Left ventricle myocardium inferior (tissue), 1 donor: ENCODE measurements at places on chromosomes 7 and 10. TPM values are rescaled to one million over a fixed set of nuclear protein-coding genes. Genes with fewer than 3 reads are reported as not detected.

DNA sequence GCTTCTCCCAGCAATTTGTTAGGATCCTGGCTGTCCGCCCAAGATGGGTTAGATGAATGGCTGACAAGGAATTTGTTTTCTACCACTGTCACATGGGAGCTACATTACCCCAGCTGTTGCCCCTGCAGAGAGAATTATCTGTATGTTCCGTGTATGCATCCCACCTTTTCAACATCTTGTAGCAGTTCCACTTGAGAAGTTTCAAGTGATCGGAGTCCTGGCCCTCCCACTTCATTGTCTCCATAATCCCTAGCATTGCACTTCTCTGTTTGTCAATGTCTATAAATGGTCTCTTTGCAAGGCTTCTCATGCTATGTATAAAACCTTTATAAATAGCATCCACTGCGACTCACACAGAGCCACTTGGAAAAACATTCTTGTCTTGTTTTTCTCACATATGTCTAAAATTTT, 972.5 kb downstream of the CNTNAP2 start:
- no peak for DNase-seq

- DNase-seq = peak; percentile 28
These were observed 351.6 kb upstream of the ZMIZ1 start for GRCh38 chr10:78717200-78717599.

GRCh38 chr10:101214446-101215396, 14.5 kb downstream of the LBX1 start:
- DNase-seq = peak; percentile 59

DNA sequence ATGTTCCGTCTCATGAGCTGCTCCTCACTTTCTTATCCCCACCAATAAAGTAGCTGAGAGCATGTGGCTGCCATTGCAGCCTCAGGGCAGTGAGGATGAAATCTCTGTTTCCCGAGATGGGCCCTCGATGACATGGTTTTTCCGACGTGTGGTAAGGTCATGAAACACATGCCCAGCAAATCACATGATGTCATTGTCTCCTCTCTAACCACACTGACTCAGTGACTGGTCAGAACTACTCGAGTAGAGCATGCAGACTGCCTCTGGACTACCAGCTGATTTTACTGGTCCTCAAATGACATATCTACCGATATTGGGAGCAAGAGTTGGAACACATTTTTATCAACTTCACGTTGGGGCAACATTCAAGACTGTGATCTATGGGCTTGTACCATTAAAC, 786.1 kb downstream of the CNTNAP2 start:
- no peak for DNase-seq

DNA sequence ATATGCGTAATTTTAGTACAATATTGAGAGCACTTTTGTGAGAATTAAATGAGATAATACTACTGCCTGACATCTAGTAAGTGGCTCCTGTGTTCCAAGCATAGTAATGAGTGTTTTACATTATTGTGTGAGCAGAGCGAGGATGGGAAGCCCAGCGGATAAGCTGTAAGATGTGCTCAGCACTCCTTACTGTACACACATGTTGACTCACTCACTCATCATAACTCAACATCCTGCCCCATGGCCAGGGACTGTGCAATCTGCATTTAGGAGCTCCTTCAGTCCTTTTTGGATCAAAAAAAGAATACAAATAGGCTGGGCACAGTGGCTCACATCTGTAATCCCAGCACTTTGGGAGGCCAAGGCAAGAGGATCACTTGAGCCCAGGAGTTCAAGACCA, 72.9 kb upstream of the NEBL start:
- no peak for DNase-seq

Gene HUS1
- total RNA-seq = 26.4 TPM

Gene CD36
- 1,018 TPM for total RNA-seq

Gene GPR26
- not detected for total RNA-seq

Gene TAS2R41
- not detected for total RNA-seq
